ENCODE measurements at places on chromosomes 7 and 10.

GRCh38 chr7:73741600-73741999 lies 3.0 kb upstream of the ABHD11 start:
- peak; percentile 28 for DNase-seq

DNA sequence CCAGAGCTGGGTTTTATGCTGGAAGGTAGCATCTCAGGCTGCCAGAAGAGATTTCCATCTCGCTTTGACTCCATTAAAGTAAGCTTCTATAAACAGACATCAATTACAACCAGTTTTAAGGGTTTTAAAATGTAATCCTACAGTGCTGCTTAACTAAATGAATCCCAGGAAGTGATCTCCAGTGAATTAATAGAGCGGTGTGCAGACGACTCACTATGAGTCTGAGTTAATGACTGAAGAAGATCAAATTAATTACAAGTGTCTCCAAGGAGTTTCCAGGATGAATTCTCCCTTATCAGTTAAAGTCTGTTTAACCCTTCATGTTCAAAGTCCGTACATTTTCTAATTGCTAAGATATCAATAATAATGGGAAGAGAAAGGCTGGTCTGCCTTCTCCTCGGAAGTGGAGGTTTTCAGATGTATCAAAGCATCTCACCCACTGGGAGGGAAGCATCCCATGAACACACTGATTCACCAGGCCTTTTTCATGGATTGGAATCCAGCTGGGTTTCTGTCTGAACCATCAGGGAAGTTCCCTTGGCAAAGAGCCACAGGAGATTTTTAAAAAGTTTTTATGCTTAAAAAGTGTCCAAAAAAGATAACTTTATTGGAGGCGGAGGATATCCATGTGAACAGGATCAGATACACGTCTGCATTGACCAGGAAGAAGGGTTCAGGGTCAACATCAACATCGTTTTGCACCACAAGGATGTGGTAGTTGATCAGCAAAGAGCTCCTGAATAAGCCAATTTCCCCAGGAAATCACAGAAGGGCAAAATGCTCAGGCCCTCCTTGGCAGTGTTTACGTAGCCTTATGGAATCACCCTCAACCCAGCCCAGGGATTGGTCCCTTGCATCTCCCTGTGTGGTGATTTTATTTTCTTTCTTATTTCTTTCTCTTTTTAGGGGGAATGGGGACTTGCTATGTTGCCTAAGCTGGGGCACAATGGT lies 288.2 kb downstream of the POU6F2 start:
- DNase-seq = no peak

DNA sequence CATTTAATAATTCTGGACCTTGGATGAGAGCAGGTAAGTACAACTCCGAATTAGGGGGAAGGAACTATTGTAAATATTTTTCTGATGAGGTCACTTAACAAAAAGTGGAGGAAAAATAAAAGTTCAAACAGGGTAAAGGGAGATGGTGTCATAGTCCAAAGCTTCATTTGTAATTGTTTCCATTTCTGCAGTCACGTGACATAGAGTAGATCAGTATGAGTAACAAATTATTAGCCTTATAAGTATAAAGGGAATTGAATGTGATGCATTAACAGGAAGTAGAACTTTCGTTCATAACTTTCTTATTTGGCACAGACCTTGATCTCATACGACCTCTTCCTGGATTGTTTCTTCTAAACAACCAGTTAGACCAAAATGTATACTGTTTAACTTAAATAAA lies 347.2 kb upstream of the TPK1 start:
- no peak for DNase-seq

DNA sequence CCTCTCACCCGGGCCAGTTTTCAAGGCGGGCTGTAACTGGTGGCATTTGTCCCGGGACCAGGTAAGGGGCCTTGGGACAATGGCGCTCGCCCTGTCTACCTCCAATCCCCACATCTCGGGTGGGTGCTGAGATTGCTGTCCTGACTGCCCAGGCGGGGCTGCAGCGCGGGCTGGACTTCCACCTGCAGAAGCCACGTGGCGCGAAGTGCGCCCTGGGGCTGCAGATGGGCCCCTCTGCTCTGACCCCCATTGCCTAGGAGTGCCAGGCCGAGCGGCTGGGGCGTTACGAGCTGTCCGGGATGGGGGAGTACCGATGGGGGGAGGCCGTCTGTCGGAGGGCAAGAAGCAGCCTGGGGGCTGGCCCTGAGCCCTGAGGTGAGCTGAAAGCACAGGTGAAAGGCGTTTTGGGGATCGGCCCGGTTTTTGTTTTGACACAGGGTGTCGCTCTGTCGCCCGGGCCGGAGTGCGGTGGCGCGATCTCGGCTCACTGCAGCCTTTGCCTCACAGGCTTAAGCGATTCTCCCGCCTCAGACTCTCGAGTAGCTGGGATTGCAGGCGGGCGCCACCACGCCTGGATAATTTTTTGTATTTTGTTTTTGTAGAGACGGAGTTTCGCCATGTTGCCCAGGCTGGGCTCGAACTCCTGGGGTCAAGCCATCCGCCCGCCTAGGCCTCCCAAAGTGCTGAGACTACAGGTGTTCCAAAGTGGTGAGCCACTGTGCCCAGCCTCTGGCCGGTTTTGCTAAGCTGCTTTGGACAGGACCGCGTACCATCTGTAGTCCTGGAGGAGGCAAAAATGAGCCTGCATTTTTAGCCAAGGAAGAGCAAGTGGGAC lies at the start of gene SFXN2:
TSS of gene SFXN2 (plus strand) at position 16 of the 835 bp plus-strand sequence. CDS start 12,001 bp downstream, outside the sequence.
- no peak for DNase-seq

GRCh38 chr10:75126277-75126676 lies 14.8 kb downstream of the SAMD8 start:
- no peak for DNase-seq

- no peak for DNase-seq
Observed at GRCh38 chr7:55570939-55571338, 1.4 kb downstream of the VOPP1 start.

DNA sequence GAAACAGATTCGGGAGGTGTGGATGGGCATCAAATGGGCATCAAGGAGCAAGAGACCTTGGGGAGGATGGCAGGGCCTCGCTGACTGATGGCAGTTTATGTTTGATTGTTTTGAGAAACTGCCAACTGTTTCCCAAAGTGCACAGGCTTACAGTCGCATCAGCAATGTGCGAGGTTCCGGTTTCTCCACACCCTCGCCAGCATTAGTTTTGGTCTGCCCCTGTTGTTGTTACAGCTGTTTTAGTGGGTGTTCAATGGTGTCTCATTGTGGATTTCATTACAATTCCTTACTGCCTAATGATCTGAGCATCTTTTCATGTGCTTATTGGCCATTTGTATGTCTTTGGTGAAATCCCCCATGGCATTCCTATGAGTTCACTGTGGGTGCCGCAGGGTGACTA lies 24.4 kb downstream of the AKR1E2 start:
- no peak for DNase-seq

DNA sequence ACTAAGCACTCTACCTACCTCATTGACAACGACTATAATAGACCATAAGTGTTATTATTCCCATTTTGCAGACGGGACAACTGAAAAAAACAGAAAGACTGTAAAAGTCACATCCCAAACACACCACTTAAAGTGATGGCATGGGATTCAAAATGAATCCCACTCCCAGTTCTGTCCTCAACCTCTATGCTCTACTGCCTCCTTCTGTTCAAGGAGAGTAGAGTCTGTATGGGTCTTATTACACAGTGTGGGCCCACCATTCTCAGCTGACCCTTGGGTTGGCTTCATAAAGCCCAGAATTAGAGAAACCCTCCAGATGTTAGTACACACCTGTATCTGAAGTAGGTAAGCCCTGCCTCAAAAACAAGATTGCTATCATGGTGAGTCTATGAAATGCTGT lies 102.2 kb downstream of the GRM8 start:
- no peak for DNase-seq

DNA sequence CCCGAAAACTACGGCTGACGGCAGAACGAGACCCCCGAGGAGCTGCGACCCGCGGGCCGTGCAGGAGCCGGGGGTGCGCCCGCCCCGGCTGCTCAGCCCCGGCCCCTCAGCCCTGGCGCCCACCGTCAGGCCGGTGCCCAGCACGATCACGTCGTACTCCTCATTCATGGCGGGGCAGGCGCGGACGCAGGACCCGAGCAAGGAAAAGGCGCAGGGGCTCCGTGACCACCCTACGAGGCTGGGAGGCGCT lies 218 bp downstream of the GDI2 start:
- DNase-seq = no peak

DNA sequence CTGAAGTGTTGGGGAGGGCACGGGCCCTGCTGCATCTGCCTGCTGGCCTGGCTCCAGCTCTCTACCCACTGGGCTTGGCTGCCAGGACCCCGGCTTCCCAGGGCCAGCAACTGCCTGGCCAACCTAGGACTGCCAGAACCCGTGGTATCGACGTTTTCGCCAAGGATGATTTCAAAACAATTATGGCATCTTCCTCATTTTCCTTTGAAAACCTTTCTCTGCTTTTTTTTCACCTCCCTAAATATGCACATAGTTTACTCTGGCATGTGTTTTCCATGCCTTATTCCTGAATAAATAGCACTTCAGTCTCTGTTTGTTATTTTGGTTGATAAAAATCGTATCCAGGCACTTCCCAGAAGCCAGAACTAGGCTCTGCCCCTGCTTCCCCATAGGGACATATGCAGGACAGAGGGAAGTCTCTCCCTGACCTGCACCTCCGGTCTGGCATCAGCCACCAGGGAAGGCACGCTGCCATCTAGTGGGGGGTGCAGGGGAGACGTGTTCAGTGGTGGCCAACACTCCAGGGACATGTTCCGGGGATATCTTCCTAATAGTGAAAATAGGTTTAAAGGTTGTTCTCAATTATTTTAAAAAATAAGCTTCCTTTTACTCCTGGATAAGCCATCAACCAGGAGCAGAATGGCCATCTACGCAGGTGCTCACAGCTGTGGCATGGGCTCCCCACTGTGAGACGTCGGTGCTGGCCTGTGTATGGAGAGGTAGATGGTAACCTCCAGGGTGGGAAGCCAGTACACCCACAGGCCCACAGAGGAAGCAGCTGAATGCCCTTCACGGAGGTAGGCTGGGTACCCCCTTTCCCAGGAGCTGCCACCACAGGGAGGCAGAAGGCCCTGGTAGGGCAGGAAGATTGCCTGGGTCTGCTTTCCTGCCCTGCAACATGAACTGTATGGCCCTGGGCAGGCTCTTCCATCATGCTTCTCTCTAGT lies 30.7 kb upstream of the ANTXRL start:
- DNase-seq = no peak

DNA sequence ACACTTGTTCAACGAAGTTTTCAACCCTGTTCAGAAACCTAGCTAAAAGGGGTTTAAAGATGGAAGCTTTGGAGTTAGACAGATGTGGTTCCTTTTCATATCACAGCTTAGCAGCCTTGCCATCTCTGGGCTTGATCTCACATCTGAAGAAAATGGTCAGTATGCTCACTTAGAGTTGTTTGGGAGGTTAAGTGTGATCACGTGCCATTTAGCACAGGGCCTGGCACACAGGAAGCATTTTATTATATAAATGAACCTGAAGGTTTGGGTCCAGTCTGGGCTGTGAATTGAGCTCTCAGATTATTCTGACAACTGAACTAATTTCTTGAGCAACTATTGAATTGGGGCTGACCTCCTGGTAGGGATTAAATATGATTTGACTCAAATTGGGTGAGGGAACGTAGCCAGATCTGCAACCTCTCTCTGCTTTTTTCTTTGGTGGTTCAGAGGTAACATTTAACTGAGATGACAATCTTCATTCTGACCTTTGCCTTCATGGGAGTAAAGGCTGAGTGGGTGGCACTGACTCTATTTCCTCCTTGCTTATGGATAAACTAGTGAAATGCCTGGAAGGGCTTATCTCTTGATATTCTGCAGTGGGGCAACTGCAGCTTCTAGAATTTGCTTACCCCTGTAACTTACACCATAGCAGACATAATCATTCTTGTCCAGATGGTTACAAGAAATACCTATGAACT lies 10.2 kb upstream of the HKDC1 start:
- DNase-seq = no peak

DNA sequence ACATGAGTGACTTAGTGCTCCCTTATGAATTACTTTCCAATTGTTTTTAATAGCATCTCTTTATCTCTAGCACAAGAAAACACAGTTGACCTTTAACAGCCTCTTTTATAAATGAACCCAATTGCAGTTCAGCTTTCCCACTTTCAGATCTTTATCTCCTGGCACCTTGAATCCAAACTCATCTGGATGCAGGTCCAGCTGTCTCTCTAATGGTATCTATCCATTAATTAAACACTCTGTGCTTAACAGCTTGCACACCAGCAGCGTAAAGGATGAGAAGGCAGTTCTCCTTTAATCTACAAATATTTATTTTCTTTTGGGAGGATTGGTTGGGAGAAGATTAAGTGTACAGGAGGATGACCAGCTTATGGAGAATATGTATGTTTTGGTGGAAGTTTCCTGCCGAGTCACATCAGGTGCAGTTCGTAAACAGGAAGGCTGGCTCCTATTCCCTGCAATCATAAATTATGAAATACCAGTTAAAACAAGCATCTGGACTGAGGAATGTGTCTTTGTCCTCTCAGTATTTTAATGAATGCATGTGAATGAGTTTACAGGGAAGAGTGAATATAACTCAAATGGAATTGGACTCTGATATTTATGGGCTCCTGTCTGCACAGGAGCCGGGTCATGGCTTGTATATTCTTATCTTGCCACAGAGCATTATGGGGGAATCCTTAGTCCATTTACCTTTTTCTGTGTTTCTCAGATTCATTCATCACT lies 232.7 kb downstream of the PHF14 start:
- DNase-seq = peak; percentile 23

All from NCI-H524 treated with DMSO at 0.1 percent for 48 hours (cell line).